ENCODE measurements at places on chromosomes 3 and 15.

GRCh38 chr15:83682476-83683088 is 28.7 kb downstream of the ADAMTSL3 start:
- no peak for DNase-seq

- DNase-seq: no peak
These were observed 267.3 kb downstream of the RORA start for GRCh38 chr15:60961541-60962485.

- DNase-seq: no peak
These were observed 639 bp downstream of the MKRN3 start for GRCh38 chr15:23566071-23566554.

GRCh38 chr3:108509263-108509662 is 1.1 kb downstream of the MYH15 start:
- no peak for DNase-seq

DNA sequence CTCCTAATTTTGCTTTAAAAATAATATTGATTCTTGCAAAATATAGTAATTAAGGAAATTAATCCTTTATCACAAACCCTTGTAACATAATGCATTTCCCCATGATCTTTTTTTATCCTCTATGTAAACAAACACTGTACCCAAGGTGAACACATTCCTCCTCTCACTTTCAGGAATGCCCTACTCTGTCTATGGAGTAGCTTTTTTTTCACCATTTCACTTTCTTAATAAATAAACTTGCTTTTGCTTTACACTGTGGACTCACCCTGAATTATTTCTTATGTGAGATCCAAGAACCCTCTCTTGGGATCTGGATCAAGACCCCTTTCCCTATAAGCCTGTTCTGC is 90.5 kb upstream of the LRRN1 start:
- no peak for DNase-seq

Measured in stimulated activated CD8-positive, alpha-beta memory T cell treated with anti-CD3 and anti-CD28 coated beads, Interleukin-2, amount 100 ng/mL, for 1 hour (primary cell).